ENCODE measurements at places on chromosomes 7 and 10.

- DNase-seq, result no peak
Measured at GRCh38 chr7:45084901-45085618, 3.7 kb downstream of the NACAD start.

GRCh38 chr7:132709971-132710567 lies 133.8 kb upstream of the PLXNA4 start:
- DNase-seq, result no peak

DNA sequence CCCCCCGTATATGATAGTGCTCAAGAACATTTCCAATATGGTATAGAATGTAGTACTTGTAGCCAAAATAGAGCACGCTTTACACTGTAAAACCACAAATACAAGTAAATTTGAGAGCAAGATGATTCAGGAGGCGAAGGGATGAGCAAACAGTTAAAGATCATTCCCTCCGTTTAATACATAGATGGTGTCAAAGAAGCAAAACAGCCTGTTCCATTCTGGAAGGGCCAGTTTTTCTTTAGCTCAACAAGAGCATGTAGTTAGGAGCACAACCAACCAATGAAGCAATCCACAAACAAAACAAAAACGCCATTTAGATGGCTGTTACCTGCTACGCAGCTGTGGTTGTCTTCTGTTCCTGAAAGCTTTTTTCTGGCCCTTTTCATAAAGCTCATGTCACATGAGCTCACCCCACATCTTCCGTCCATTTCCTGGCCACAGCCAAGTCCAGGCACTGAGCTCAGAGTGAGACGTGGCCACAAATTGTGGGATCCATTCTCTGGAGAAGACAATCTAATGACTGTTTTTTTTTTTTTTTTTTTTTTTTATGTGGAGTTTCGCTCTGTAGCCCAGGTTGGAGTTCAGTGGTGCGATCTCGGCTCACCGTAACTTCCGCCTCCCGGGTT lies 185.6 kb downstream of the FANK1 start:
- no peak for DNase-seq

DNA sequence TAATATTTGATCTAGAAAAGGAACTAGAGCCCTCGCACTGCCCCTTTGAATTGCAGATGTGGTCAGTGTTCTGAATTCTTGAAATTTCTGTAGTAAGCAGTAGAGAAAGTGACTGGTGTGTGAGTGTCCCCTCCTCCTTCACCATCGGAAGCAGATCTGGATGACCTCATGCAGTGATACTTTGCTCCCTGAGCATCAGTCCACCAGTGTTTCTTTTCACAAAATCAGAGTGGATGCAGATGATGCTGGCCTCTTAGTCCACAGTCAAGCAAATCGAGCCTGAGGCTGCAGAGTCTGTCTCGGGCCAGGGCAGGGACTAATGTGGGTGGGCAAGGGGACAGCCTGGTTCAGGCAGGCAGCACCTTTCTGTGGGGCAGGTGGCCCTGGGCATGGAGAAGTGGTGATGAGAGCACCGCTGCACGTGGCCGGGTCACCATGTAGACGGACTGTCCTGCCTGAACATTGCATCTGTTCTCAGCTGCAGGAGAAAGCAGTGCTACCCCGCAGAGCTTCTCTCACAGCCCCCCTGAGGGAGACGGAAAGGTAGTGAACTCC lies 5.4 kb downstream of the INSIG1 start:
- no peak for DNase-seq

DNA sequence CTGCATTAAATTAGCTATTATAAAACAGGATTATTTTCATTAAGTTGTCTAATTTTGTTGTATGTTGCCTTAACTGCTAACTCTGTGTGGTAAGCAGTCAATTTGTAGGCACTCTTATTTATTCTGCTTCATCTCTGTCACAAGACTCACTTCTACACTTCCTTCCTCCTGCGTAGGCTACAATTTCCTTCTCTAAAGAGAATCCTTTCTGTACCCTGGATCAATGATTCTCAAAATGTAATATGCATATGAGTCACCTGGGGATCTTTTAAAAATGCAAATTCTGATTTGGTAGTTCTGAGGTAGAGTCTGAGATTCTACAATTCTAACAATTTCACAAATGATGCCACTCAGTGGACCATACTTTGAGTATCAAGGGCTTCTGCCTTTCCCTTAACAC lies 4.4 kb upstream of the UBE2D1 start:
- DNase-seq, result no peak

- no peak for DNase-seq
Measured at GRCh38 chr10:123392182-123392963, 238.2 kb downstream of the BUB3 start.

GRCh38 chr10:19014034-19014433 lies 34.6 kb upstream of the MALRD1 start:
- no peak for DNase-seq

- DNase-seq, result no peak
Measured at GRCh38 chr10:13500201-13500600, 28.6 kb downstream of the BEND7 start.

DNA sequence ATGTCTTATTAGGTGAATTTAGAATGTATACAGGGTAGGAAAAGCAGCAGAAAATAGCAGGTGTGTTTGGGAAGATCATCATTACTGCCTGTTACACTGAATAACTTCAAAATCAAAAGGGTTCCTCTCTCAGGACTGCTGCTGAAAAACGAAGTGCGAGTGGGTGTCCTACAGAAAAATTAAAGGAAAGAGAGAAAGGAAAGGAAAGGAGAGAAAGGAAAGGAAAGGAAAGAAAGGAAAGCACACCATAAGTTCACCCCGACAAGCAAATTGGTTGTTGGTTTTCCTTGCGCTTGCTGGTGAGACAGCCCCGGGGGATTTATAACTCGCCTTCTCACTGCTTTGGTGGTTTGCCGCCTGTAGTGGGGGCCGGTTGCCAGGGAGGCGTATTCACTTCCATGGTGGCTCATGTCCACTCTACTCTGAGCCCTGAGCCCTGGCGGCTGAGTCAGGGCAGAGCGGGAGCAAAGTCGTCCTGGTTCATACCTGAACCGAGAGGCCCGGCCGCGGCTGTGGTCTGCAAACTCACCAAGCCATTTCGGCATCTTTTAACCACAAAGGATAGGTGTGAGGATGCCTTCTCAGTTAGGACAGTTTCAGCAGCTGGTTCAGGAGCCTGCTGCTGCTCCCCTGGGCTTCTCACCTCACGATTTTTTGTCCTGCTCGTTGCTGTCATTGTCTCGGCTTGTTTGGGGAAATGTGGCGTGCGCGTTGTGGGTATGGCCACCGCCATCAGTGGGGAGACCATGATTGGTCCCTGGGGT lies 26.1 kb downstream of the INPP5A start:
- no peak for DNase-seq

Data from lower lobe of right lung (tissue), 2 donors.